Suppressor macrophage treated with lipopolysaccharide for 4 hours (primary cell): ENCODE measurements at places on chromosomes 13 and 19.
A peak's percentile ranks its signal among the peaks of the same experiment; 100 is the strongest.

- DNase-seq = no peak
Measured at GRCh38 chr19:4028334-4029246, 21.1 kb downstream of the PIAS4 start.

GRCh38 chr19:604355-604754 is 14.7 kb downstream of the HCN2 start:
- peak; percentile 16 for DNase-seq

DNA sequence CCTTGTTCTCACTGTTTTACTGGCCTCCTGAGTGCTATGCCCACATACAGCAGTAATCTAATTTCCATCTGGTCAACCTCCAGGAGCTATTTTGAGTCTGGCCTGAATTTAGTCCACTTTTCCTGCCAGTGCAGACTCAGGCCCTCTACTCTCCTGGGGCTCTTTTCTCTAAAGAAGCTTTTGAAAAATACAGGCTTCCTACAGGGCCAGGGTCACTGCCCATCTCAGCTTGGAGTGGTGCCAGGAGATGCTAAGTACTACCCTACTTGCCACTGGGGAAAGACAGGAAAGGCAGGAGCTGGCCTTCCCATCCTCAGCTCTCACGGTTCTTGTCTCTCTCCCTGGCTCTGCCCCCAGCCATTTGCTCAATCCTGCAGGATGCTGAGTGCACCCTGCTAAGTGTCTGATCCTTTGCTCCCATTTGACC is 101.7 kb upstream of the SERP2 start:
- no peak for DNase-seq

DNA sequence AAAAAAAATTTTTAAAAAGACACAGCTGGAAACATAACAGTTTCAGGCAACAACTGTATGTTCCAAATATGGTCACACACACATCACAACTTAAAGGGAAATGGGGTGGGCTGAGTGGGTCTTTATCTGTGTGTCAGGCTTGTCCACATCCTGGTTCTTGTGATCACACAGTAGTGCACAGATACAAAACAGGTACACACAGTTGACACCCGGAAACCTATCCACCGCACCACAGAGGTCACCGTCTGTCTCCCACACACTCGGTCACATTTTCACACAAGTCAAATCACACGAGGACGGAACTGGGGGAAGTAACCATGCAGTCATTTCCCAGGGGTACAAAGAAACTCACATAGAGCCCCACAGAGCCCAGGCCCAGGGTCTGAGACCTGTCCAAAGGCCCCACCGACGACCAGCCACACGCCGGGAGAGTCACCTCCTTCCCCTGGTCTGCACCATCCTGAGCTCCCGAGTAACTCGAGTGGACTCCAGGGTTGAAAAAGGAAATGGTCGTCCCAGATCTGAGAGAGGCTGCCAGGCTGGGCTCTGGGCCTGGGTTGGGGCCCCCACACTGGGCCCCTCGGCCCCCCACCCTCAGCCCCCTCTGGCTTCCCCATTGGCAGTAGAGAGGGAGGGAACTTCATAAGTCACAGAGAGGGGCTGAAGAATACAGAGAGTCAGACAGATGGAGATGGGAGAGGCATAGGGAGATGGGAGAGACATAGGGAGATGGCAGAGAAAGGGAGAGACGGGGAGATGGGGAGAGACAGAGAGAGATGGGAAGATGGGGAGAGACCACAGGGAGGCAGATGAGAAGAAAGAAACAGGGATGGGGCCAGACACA is 1.3 kb upstream of the PPAN start:
- peak; percentile 47 for DNase-seq

GRCh38 chr19:48571378-48572162 is 19.6 kb downstream of the SULT2B1 start:
- DNase-seq = no peak
